ENCODE measurements at places on chromosomes 12 and 14.

DNA sequence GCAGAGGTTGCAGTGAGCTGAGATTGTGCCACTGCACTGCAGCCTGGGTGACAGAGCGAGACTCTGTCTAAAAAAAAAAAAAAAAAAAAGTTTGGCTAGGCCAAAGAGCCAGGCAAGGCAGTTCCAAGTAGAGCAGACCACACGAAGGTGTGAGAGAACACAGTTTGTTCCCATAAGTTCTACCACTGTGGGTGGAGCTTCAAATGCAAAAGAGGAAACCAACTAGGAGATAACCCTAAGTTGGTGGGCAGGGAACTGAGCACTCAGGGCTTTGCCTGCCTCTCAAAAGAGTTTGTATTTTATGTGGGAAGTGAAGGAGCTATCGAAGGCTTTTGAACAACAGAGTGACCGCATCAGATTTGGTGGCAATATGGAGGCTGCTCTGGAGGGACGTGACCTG lies 15.1 kb downstream of the SOCS2 start:
- DNase-seq = no peak

GRCh38 chr14:74085047-74085637 lies 386 bp downstream of the LIN52 start:
- DNase-seq = no peak

GRCh38 chr14:63614679-63615363 lies 26.9 kb downstream of the WDR89 start:
- no peak for DNase-seq

DNA sequence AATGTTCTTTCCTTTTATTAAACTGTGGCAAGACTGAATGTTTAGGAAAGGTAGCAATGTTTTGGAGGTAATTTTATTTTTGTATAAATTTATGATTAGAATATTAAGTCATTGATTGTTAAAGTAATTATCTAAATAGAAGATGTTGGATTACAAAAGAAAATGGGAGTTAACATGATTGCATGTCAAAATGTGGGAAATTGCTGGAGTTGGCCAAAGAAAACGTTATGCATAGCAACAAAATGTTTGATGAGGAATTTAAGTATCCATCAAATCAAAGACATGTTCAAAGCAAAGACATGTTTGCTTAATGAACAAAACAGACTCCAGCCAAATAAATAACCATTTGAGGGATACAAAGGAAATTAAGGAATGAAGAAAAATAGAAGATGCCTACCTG lies 3.2 kb upstream of the MLH3 start:
- DNase-seq = no peak

- DNase-seq = no peak
These were observed 304.5 kb downstream of the RAD51B start for GRCh38 chr14:68124050-68124449.

GRCh38 chr14:95257521-95257920 lies 62.2 kb downstream of the CLMN start:
- DNase-seq = no peak

- no peak for DNase-seq
These were observed 138.4 kb downstream of the STXBP6 start for GRCh38 chr14:24911324-24912109.

GRCh38 chr12:18243238-18243637 lies 18.1 kb upstream of the PIK3C2G start:
- no peak for DNase-seq

DNA sequence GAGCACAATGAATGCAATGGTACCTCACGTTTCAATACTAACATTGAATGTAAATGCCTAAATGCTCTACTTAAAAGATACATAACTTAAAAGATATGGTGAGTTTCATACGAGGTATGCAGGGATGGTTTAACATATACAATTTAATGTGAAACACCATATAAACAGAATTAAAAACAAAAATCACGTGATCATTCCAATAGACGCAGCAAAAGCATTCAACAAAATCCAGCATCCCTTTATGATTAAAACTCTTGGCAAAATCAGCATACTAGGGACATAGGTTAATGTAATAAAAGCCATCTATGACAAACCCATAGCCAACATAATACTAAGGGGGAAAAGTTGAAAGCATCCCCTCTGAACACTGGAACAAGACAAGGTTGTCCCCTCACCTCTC lies 845.7 kb downstream of the SLC16A7 start:
- DNase-seq = no peak

- no peak for DNase-seq
These were observed 49.5 kb downstream of the PPP2R5C start for GRCh38 chr14:101810897-101811621.

DNA sequence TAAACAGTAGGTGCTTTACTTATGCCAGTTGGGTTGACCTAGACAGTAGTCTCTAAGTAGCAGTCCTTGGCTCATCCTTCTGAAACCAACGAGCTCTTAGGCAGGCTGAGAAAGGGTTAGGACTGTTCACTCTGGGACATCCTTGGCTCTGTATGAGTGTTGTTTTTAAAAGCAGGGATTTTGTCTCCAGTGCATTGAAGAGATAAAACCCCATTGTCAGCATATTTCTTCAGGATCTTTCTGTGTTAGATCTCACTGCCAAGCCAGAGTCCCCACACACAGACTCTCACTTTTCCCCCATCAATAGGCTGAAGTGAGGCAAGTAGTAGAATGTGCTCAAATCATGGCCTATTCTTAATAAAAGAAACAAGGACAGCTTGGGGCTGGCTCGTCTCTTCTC lies 123.4 kb upstream of the HIF1A start:
- DNase-seq = no peak

- DNase-seq = no peak
These were observed 178.5 kb upstream of the OR4E1 start for GRCh38 chr14:21852061-21852664.

- DNase-seq = no peak
These were observed 10.6 kb downstream of the CHST11 start for GRCh38 chr12:104467346-104467837.

DNA sequence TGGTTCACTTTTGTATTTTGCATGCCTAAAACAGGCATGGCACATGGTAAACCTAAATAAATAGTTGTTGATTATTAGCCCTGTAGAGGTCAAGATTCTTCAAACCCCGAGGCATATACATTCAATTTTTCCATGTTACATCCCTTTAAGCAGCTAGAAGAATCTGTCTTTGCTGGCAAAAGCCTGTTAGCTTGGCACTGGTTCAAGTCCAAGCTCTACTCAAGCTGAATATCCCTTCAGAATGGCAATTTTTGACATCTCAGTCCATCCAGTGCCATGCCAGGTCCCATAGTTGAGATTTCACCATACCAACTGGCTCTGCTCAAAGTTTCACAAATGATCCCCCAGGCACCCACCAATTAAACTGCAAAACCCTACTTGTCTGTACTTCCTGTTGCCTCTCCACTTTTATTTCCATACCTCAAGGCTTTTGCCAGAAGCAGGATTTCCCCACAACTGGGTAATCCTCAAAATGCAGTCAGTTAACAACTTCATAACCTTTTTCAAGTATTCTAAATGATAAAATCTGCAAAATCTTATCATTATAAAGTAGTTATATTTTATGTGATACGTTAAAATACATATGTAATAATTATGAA lies 9.0 kb upstream of the DCN start:
- DNase-seq = no peak

- no peak for DNase-seq
These were observed 140.7 kb upstream of the CCDC198 start for GRCh38 chr14:57634335-57634734.

GRCh38 chr14:100298551-100299237 lies 7.5 kb downstream of the SLC25A29 start:
- peak; percentile 12 for DNase-seq

- no peak for DNase-seq
These were observed 62.6 kb downstream of the FAR2 start for GRCh38 chr12:29211696-29212095.

DNA sequence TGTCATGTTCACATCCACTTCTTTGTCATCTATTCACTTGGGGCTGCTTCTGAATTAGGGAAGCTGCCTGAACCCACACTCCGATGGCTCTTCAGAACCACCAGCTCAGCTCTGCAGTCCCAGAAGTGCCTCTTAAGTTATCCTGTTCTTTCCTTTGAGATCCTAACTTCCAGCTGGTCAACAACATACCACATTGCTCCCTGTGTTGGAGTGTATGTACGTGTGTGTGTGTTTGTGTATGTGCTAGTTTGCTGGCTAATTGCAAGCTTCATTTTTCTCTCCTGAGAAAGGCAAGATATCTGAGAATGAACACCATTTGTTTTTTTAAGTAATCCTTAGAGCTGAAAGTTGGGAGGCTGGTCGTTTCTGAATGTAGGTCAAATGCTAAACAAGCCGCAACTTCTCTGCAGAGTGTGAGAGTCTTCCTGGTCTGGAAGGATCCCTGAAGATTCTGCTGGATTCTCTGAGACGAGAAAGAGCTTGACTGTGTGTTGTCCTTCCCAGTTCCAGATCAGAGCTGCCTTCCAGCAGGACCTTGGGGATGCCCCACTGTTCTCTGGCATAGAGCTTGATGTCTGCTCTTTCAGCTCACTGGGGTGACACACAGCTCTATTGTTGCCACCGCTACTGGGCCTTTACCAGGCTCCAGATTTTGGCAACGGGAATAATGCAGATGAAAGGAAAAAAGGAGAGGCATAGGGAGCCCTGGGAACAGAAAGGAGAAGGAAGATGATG lies 839 bp downstream of the GSG1 start:
- DNase-seq = no peak

GRCh38 chr14:88541324-88541723 lies 13.5 kb downstream of the PTPN21 start:
- no peak for DNase-seq

DNA sequence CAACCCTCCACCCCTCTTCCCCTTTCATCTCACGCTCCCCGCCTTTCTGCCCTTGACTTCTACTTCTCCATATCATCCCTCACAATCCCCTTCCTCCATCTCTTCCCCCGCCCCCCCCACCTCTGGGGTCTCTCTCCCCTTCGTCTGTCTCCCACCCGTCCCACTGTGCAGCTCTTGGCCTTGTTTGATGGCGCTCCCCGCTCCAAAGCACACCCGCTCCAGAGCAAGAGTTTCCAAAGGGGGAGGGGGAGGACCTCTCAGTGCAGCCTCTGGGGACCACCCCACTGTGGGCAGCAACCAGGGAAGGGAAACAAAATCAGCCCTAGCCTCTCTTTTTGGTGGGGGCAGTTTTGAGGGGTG lies 774 bp downstream of the CHGA start:
- DNase-seq = no peak

- DNase-seq = no peak
These were observed 52.1 kb downstream of the VWF start for GRCh38 chr12:6072302-6072752.

DNA sequence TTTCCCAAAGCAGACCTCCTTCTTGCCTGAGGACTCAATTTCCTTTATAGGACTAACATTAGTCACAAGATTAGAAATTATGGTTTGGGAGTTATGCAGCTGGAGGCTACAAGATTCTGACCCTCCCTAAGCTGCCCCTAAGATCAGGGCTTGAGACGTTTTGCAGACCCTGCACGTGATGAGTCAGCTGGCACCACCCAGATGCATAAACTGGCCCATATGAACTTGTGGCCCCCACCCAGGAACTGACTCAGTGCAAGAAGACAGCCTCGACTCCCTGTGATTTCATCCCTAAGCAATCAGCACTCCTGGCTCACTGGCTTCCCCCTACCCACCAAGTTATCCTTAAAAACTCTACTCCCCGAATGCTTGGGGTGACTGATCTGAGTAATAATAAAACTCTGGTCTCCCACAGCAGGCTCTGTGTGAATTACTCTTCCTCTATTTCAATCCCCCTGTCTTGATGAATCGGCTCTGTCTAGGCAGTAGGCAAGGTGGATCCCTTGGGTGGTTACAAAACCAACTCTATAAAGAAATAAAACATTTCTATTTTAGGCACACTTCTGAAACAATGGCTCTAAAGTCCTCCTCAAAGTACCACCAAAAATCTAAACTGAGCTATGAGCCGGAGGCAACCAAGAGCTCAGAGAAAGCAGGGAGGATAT lies 233.4 kb downstream of the TMEM132D start:
- DNase-seq = no peak

DNA sequence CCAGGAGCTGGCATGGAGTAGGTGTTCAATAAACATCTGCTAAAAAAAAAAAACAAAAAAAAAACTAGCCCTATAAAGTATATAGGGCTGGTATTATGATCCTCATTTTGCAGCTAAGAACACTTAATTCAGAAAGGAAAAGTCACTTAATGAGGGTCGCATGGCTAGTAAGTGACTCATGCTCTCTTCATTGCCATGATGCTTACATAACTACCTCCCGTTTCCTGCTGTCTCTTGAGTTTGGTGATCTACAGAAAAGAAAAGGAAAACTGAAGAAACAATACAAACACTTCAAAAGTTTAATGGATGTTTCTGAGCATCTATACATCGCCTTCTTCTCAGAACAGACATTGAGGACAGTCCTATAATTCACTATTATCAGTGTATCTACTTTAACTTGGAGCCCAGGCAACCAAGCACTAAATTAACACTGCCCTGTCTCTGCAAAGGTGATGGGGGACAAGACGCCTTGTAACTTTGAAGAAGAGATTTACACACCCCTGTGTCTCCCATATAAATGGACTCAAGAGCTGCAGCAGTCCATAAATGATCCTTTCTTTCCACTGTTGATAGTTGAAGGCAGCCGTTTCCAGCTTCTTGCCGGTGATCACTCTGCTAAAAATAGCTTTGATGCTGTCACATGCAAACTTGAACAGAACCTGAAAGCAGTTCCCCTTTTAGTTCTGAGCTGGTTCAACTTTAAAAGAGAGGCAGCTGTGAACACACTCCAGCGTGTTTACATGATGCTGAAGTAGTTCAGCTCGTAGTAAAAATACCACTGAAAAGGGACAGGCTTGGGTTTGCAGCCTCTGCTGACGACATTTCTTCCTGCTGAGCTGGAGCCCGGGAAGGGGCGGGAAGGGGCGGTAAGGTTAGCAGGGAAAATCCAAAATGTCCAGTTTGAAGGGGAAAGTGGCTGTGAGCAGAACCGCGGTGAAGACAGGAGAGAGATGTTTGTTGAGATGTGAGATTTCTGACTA lies 113.3 kb downstream of the FOXN3 start:
- peak; percentile 53 for DNase-seq

- DNase-seq = no peak
These were observed 19.5 kb upstream of the CRACR2A start for GRCh38 chr12:3772380-3772779.

DNA sequence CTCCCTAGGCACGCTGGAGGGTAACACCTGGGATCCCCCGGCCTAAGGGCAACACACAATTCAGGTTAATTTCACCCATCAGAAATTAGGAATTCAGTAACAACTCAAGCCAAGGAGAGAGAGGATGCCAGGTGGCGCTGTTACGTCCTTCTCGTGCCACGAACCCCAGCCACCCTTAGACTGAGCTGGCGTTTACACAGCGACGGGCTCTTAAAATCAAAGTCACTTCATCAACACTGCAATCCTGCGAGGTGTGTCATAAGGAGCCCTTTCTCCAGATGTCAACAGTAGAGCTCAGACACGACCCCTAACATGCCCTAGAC lies 110.6 kb upstream of the TMEM132D start:
- DNase-seq = no peak

GRCh38 chr14:97077253-97077653 lies 280.1 kb downstream of the VRK1 start:
- DNase-seq = peak; percentile 37

GRCh38 chr14:55734731-55735130 lies 154.7 kb downstream of the KTN1 start:
- no peak for DNase-seq
